ENCODE measurements at places on chromosomes 4 and X.

GRCh38 chrX:109398833-109399232, 83.1 kb downstream of the GUCY2F start:
- DNase-seq: no peak

DNA sequence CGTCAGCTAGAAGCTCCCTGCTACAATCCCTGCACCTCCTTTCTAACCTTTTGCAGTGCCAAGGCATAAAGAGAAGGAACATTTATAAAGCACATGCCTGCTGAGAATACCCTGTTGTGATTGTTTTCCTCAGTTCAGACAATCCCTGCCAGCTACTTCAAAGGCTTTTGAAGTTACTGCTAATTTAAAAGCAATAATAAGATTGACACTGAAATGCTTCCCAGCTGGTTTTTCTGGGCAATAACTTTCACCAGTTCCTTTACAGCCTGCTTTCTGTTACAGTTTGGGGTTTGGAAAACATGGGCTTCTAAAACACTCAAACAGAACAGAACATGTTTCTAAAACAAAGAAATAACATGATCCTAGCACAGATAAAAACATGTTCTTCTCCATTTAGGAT, 232.3 kb upstream of the CPEB2 start:
- no peak for DNase-seq

DNA sequence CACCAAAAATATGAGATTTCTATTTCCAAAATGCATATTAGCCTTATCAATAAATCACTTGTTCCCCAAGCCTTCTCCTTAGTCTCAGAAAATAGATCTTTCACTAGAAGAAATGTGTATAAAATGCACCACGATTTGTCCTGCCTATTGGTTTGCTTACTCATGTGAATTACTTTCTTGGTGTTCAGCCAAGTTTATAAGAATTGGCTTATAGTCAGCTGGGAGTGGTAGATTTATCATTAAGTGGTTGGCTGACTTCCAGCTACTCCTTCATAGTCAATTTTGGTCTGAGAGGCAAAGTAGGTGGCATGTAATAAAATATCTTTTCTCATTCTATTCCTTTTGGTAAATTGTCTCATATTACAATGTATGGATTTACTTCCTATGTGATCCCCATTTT, 1.3 kb downstream of the SULT1E1 start:
- DNase-seq: no peak

DNA sequence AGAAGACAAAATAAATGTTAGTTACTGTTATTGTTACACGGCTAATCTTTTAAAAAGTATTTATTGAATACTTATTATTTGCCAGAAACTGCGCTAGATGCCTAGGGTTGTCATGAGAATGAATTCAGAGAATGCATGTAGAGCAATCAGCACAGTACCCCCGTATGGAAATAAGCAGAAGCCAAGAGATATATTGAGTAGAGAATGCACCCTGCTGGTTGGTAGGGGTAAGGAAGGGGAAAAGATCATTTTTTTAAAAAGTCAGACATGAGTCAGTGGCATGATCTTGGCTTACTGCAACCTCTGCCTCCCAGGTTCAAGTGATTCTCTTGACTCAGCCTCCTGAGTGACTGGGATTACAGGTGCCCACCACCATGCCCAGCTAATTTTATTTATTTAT, 13.1 kb upstream of the DRP2 start:
- DNase-seq: no peak

Data from NCI-H2029 treated with DMSO at 0.1 percent for 48 hours (cell line).